Cerebellar nuclear complex (tissue), 1 donor: ENCODE measurements at places on chromosomes 16 and 17.

DNA sequence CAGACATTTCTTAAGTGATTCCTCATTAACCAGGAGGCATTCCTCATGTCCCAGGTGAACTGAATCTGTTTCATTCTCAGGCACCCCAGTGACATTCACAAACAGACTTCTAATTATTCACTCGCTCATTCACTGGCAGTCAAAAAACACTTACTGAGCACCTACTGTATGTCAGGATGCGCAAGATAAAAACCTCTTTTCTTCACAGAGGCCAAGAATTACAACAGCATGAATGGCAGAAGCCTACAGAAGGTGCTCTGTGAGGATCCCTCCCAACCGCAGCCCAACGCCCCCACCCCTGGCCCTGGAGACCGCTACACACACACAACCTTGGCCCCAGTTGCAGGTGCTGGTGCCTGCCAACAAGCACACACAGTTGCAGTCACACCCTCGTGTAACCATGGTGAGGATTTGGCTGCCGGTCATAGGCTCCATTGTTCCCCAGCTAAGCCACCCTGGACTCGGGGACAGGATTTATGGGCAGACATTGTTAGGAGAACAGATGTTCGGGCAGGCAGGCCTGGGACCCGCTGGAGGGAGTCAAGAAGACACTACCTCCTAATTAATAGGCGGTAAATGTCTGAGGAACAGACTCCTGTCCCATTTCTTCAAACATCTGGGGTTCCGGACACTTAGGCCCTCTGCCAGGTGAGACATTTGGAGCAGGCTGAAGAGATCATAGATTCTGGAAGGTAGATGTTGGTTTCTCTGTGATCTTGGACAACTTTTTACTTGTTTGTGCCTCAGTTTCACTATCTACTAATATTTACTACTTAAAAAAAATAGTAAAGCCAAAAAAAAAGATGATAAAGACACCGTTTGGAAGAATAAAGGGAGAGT is 43.2 kb downstream of the CUEDC1 start:
- DNase-seq, result no peak

DNA sequence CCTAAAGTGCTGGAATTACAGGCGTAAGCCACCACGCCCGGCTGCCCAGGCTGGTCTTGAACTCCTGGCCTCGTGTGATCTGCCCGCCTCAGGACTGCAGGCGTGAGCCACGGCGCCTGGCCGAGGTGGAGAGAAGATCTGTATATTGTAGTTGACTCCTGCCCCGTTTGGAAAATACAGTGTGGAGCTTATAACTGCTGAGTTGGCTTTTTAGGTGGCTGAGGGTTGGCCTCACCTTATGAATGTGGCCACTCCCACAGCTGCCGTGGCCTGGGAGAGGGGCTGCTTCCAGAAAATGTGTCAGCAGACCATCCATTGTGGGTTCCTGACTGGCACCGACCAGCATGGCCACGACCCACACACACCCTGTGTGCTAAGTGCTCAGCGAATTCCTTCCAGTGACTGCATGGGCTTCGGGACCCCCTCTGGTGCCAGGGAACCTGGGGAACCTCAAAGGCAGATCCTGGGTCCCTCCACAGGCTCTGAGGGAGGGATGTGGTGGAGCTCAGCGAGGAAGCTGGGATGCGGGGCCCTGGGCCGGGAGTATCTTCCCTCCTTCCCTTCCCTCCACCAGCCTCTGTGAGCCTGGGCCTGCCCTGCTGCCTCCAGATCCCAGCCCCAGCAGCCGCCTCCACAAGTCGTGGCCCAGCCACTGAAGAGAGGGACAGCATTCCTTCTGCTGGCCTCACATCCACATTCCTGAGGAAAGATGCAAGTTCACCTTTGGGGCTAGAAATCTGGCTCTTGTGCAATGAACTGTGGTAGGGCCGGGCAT is 10.9 kb upstream of the RAB11FIP3 start:
- no peak for DNase-seq

GRCh38 chr17:6567528-6568183 is 11.3 kb upstream of the PITPNM3 start:
- no peak for DNase-seq

DNA sequence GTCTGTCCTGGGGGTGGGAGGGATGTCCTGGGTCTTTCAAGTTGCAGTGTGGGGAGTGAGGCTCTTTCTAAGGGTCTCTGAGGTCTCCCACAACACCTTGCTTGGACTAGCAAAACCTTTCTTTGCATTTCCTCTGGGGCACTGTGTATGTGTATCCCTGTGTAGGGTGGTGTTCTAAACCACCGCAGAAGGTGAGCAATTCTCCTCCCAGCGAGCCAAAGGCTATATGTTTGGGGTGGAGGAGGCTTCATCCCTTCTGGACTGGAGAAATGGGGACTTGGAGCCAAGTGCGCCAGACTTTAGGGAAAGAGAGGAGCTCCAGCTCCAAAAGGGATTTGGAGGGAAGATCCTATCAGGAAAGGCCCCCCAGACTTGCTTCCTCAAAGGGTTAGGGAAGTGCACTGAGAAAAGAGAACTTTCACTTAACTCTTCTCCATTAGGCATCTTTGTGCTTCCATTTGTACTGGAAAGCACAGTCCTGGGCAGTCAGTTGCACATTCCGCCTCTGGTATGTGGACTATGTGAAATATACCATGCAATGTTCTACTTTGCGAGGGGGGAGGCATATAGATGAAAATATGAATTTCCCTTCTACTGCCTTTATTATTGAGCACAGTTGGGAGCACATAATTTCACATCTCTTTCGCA is 18.9 kb upstream of the HOXB9 start:
- no peak for DNase-seq

DNA sequence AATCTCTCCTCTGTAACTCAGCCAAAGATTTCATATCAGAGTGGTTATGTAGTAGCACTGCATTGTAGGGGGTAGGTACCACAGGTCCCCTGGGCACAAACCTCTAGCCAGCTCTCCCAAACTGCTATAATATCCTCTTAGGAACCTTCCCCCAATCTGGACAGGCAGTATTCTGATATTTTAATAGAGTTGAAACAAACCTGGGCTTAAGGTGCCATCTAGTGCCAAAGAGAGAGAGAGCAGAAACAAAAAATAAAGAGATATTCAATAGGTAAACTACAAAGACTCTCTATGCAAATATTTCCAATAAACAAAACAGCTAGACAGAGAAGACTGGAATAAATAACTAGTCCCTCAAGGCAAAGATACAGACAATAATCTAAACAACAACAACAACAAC is 1070.0 kb downstream of the CDH11 start:
- no peak for DNase-seq

GRCh38 chr16:72609066-72609465 is 437.1 kb upstream of the PMFBP1 start:
- DNase-seq, result no peak

- no peak for DNase-seq
Measured at GRCh38 chr17:59355702-59356325, 24.4 kb downstream of the YPEL2 start.

- no peak for DNase-seq
Measured at GRCh38 chr16:30511509-30511908, 14.9 kb downstream of the ZNF768 start.

DNA sequence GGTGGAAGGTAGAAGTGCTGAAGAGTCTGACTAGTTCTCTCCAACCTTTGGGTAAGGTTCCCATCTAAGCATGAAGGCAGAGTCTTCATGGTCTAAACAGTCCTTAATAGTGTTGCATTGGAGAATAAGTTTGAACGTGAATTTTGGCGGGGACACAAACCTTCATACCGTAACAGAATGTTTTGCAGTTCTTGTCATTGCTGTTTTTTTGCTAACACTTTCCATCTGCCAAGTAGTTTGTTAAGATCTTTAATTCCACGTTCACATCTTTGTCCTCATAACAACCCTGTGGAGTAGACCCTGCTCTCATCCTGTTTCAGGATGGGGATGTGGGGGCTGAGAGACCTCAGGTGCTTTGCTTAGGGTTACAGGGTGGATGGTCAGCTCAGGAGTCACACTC is 936.9 kb upstream of the EEF2KMT start:
- no peak for DNase-seq

GRCh38 chr17:43719578-43719977 is 39.0 kb downstream of the SOST start:
- DNase-seq, result no peak

- DNase-seq, result no peak
Measured at GRCh38 chr16:1366060-1366711, 14.5 kb downstream of the GNPTG start.

GRCh38 chr16:3652373-3653195 is 1.9 kb upstream of the DNASE1 start:
- DNase-seq, result no peak

DNA sequence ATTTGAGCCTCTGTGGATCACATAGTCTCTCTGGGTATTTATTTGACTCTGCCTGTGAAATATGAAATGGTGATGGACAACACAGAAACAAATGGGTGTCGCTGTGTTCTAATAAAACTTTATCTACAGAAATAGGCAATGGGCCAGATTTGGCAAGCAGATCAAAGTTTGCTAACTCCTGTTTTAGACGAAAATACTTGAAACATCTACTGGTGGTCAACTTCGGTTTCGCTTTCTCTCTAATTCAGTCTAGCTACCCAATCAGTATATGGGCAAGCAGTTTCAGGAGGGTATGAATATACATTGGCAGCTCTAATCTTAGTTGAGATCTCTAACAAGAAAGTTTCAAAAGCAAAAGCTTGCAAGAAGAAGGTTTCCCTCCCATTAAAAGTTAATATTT is 60.1 kb upstream of the DYNLRB2 start:
- DNase-seq, result no peak

DNA sequence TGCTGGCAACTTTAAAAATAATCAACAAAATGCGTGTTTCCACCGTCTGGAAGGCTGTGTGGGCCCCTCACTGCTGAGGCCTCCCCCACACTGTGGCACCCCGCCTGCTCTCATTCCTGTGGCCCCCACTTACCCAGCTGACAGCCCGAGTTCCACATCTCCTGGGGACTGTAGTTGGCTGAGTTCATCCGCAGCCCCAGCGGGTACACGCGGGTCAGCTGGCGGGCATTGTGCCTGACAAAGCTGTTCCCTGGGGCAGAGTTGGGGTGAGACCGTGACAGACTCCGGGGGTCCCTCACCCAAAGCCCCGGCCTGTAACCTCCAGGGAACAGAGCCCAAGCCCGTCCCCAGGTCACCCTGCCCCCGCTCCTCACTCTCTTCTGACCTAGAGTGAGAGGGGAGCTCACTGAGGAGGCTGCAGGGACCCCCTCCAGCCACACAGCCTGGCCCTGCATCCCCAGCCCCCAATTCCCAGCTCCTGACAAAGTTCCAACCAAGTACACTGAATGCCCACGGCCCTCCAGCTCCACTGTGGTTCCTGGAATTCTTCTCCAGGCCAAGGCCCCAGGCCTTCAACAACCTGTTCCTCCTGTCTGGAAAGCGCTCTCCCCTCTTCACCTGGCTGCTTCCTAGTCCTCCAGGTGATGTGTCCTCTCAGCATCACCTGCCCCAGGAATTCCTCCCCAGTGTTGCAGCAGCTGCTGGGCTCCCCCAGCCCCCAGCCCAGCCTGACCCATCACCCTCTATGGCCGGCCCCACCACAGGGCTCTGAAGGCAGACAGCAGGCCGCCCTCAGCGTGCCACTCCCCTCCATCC is 18.0 kb downstream of the PLCD3 start:
- no peak for DNase-seq

- DNase-seq, result no peak
Measured at GRCh38 chr17:45101883-45102811, 30.2 kb downstream of the PLCD3 start.

DNA sequence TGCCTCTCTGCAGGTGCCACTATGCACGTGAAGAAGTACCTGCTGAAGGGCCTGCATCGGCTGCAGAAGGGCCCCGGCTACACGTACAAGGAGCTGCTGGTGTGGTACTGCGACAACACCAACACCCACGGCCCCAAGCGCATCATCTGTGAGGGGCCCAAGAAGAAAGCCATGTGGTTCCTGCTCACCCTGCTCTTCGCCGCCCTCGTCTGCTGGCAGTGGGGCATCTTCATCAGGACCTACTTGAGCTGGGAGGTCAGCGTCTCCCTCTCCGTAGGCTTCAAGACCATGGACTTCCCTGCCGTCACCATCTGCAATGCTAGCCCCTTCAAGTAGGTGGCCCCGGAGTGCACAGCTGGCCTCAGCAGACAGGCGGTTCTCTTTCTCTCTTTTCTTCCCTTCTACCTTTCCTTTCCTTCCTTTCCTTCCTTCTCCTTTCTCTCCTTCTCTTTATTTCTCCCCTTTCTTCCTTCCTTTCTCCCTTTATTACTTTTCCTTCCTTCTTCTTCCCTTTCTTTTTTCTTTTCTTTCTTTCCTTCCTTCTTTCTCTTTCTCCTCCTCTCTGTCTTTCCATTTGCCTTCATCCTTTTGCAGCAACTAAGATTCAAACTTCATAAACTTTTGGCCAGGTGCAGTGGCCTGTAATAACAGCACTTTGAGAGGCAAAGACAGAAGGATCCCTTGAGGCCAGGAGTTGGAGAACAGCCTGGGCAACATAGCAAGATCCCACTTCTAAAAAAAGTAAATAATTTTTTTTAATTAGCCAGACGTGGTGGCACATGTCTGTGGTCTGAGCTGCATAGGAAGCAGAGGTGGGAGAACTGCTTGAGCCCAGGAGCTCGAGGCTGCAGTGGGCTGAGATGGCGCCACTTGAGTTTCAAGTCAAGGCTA is 46.7 kb downstream of the SCNN1B start:
- DNase-seq, result no peak

DNA sequence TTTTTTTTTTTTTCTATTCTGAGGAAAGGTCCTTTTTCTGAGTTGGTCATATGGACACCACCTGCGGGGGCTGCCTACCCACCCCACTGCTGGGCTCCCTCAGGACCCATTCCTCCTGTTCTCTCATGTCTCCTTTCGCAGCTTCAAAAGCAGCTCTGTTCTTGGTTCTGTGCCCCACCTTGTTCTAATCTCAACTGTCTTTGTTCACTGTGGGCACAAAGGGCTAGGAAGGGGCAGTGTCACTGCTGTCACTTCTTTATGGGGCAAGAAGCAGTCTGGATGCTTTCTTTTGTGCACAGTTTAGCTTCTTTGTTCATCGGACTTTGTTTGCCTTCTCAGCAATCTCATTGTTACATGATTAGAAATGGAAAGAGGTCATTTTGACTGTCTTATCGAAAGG is 7.1 kb downstream of the GOSR2 start:
- no peak for DNase-seq

- no peak for DNase-seq
Measured at GRCh38 chr16:56300242-56300623, 108.9 kb downstream of the GNAO1 start.

- no peak for DNase-seq
Measured at GRCh38 chr17:3772764-3773163, 28.2 kb downstream of the ITGAE start.

- DNase-seq, result no peak
Measured at GRCh38 chr16:12503191-12503590, 300.5 kb downstream of the CPPED1 start.

- DNase-seq, result no peak
Measured at GRCh38 chr17:35542990-35543389, 5.5 kb upstream of the SLFN12L start.

- no peak for DNase-seq
Measured at GRCh38 chr16:58510097-58510775, 5.1 kb upstream of the SETD6 start.

DNA sequence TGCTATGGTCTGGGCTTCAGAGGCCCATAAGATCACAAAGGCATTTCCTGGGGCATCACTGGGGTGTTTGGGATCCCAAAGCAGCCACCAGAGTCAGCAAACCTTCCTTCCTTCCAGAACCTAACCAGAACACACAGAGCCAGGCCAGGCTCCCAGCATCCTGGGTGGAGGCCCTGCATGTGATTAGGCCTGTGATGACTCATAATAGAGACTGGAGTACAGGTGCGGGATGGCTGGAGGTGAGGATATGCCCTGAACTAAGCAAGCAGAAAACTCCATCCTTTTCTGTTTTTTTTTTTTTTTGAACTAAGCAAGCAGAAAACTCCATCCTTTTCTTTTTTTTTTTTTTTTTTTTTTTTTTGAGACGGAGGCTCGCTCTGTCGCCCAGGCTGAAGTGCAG is 17.7 kb upstream of the GFOD2 start:
- DNase-seq, result no peak
